ENCODE measurements at places on chromosomes 1 and 21.

- no peak for DNase-seq
Measured at GRCh38 chr21:38475519-38475918, 22.8 kb downstream of the ERG start.

GRCh38 chr1:19945914-19946313 is 22.5 kb upstream of the PLA2G2E start:
- DNase-seq: no peak

GRCh38 chr21:20106368-20106767 is 891.8 kb upstream of the NCAM2 start:
- DNase-seq: no peak

DNA sequence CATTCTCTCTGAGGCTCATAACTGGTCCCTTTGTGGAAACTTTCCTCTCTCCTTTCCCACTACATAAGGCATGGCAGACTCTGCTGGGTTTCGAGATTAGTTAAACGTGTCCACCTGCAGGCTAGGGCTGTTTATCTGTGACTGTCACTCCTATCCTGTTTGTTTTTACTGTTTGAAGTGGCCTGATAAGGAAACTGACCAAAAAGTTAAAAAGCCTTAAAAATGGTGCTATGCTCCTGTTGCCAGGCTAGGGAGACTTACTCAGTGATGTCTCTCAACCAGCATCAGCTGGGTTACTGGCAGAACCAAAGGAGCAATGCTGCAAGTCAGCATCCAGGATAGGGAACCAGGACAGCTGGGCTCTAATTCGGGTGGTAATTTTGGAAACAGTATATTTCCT is 3.9 kb downstream of the PIGV start:
- no peak for DNase-seq

DNA sequence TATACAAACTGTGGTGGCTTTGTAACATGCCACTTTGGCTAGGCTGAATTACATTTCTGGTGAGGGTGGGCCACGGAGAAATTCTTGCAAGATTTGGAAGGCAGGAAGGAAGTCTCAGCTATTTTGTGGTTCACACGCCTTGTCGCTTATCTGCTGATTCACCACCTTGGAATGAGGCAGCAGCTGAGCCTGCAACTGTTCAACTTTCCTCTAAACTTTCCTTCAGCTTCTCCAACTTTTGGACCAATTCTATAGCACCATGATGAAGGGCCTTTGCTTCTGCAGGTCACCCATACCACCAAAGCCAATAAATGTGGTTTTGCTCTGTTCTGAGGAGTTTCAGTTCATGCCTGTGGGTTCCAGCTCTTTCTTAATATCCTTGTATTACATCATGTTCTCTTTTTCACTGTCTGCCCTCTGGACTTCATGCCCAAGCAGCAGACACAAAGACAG is 337.6 kb upstream of the SNX7 start:
- peak; percentile 20 for DNase-seq

- DNase-seq: no peak
Measured at GRCh38 chr1:205532996-205533735, 28.7 kb downstream of the CDK18 start.

GRCh38 chr1:147851149-147851548 is 51.4 kb upstream of the GJA8 start:
- no peak for DNase-seq

GRCh38 chr1:199778324-199778955 is 249.1 kb upstream of the NR5A2 start:
- no peak for DNase-seq

DNA sequence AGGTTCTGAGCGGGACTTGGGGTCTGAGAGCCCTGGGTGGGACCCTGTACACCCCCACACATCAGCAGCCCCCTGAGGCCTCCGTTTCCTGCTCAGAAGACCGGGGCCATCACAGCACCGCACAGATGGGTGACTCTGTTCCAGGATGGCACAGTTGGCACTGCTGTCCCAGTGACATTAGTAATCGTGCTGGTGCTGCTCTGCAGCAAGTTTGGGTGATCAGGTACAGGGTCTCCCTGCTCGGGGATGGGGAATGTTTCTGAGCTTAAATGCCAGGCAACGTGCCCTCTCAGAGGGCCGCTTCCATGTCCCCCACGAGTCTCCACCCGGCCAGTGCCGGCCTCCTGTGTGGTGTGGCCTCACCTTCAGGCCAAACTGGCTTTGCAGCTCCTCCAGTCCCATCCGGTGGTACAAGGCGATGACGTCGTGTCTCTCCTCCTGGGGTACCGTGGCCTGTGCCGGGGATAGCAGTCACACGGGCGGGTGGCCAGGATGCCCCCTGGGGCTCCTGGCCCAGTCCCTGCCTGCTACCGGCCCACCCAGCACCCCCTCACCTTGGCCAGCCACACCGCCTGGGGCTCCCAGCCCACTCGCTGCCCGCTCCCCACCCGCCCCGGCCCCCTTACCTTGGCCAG is 17.1 kb downstream of the PRXL2B start:
- DNase-seq: no peak

DNA sequence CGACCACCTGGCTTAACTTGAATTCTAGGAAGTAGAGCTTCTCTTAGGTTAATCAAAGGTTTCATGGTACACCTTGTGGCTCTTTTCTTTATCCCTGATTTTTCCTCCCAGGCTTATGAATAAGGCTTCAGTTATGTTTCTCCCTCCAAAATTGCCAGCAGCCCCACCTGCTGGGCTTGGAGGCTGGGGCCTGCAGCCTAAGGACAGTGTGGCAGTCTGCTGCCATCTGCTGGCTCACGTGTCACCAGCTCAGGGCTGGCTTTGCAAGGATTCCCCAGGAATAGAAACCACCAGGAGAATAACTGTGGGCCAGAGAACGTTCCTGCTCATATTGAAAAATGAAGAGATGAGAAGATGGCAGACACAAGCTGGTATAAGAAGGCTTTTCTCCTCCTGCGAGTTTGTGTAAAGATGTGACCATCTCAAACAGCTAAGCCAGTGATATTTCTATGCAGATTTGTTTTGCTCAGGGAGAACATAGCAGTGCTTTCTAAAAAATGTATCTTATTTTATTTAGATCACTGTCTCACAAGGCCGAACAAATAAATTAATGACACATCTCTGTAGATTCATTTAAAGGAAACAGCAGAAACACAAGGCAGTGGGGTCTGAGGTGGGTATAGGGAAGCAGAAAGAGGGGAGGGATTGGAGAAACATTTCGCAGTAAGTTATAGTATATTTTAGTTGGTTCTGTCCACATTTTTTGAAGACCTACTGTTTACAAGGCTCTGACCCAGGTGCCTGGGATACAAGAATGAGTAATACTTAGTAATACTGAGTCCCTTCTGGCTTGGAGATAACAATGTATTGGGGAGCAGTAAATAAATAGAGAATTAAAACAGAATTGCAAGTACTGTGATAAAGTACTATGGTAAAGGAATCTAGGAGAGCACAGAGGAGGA is 291.1 kb upstream of the SGIP1 start:
- DNase-seq: peak; percentile 72

- DNase-seq: no peak
Measured at GRCh38 chr21:26064506-26064905, 106.1 kb downstream of the APP start.

GRCh38 chr1:226001963-226002666 is 3.0 kb upstream of the SDE2 start:
- peak; percentile 90 for DNase-seq

DNA sequence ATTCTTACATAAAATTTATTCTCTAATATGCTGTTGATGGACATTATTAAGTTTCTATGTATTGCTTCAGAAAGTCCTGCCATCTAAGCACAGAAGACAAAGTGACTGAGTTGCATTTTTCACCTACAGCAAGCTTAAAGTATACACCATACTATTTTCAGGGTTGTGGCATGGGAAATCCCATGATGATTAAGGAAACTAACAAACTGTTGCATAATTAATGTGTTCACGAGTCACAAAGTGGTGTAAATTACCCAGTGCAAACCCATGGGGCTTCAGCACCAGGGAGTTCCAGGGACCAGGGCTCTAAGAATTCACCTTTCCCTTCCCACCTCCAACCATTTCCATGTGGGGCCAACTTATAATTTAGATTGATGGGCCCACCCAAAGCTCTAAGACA is 81.9 kb upstream of the NR5A2 start:
- DNase-seq: no peak

DNA sequence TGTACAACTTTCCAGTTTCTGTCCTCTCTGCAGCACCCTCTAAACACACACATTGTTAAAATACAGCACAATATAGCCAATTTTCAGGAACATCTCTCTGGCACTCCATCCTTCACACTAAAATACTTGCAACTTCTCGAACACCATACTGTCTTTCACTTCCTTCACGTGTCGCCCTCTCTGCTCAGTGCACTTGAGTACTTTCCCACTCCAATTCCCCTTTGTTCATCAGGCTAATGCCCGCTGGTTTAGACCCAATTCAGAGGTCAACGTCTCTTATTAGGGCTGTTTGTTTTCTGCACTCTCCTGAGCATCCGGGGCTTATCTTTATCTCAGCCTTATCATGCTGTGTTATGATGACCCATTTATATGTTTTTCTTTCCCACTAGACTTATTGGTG is 238.2 kb upstream of the SGIP1 start:
- no peak for DNase-seq

- no peak for DNase-seq
Measured at GRCh38 chr1:181910905-181911304, 150.6 kb downstream of the ZNF648 start.

DNA sequence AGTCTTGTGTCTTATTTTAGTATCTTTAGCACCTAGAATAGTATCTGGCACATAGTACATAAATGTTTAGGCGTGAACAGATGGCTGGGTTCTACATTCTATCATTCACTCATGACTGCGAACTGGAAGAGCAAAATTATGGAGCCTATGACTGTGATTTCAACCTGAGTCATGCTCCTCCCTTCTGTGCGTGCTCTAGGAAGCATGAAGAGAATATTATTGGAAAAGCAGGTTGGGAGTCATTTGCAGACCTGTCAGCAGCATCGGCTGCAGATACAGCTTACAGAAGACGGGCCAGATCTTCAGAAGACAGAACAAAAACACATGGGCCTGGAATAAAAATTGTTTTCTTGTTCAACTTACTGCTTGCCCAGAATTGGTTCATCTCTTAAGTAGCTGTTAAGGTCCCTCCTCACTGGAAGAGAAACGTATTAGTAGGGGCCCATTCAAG is 344.0 kb upstream of the USP24 start:
- no peak for DNase-seq

GRCh38 chr1:78035121-78035520 is 10.6 kb upstream of the GIPC2 start:
- DNase-seq: no peak

DNA sequence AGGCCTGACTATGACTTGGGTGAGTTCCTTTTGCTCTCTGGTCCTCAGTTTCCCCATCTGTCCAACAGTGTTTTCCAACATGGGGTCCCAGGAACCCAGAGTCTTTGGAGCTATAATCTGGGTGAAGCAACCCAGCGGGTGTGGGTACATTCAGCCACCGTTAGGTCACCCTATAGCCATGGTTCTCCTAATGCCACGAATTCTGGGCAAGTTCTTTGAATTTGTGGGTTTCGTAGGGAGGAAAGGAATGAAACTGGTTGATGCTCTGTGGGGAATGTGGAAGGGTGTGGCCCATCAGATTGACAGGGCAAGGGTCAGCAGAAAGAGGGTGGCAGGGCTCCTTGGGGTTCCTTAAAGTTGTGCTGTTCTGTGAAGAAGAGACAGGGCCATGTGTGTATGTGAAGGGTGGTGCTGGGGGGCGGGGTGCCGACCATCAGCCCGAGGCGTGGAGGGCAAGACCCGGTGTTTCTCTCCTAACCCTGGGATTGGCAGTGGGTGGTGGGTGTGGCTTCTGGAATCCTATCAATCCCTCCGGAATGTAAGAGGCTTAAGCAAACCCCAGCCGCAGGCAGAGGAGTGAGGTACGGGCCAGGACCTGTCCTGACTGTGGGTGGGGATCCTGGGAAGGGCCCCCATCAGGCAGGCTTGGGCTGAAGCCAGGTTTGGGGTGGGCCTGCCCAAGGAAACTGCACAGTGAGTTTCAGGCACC is 35.5 kb upstream of the ZNF362 start:
- DNase-seq: no peak

- no peak for DNase-seq
Measured at GRCh38 chr21:45267390-45267760, 20.3 kb downstream of the POFUT2 start.

GRCh38 chr1:112877750-112878149 is 78.2 kb downstream of the SLC16A1 start:
- DNase-seq: no peak

DNA sequence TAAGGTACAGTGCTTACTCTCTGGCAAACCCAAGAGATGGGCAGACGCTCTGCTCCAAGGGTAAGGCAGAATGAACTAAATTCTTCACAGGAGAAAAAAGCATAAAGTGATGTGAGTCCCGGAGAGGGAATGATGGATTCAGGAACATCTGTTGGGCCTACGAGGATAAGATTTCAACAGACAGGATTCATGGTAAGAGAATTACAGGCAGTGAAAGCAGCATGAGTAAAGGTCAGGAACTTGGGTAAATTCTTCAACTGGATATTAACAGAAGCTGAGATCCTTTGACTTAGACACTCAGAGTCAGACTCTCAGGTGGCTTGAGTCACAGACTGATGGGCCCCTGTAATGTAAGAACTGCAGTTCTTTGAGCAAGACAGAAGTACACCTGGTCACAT is 152.6 kb downstream of the TRABD2B start:
- DNase-seq: no peak

DNA sequence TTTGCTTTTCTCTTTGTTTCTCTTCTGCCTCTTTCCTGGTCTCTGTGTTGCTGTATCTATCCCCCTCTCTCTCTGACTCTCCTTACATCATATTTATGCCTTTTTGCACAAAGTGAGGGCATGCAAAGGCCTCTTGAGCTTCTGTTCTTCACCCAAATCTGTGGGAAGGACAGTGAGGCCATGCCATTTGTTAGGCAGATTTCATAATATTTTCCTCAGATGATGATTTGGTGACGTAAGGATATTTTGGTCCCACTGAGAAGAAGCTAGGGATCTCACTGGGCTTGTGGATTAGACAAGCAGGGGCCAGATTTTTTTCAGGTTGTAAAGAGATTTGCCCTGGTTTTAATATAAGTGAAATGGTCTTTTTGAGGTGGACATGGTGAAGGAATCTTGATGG is 249.4 kb upstream of the USP24 start:
- no peak for DNase-seq

DNA sequence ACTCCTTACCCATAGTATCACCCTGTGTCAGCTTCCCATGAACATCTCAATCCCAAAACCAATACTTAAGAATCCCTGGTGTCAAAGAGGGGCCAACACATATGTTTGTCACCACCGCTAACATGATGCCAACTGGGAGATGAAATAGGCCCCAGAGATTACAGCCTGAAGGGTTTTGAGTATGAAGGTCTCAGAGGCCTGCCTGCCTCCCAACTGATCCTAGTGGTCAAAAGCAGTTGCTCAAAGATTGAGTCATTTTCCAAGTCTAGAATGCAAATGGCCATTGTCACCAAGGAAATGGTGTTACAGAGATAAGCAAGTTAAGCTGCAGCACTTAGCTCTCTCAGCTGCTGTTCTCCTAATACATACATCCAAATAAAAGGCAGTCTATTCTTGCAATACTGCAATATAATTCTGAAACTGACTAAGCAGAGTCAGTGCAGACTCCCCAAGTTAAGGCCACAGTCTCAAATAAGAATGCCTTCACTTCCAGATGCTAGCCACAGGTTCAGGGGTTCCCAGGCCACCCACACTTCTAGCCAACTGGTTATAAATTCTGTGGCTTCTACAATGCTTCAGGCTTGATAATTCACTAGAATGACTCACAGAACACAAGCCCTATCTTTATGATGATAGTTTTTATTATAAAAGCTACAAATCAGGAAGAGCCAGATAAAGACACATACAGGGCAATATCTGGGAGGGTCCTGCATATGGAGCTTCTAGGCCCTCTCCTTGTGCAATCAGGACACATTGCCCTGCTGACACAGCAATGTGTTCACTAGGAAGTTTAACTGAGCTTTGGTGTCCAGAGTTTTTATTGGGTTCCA is 18.7 kb downstream of the DUSP10 start:
- no peak for DNase-seq
